ENCODE measurements at places on chromosomes 7 and 10.
A peak's percentile ranks its signal among the peaks of the same experiment; 100 is the strongest.

DNA sequence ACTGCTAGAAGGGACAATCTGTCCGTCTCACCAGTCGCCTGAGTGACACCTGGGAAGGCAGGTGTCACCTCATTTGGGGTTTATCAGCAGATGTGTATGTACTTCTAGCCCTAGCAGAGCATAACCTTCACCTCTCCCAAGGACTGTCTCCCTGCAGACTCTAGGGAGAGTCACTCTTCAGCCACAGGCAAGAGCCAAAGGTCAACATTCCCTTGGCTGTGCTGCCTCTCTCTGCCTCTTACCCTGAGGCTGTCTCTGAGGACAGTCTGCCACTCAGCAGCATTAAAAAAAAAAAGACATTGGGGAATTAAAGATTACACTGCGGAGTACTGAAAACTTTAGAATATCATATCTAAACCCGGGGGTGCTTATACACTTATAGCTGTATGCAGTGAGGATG lies 377.7 kb upstream of the FZD8 start:
- DNase-seq = no peak

DNA sequence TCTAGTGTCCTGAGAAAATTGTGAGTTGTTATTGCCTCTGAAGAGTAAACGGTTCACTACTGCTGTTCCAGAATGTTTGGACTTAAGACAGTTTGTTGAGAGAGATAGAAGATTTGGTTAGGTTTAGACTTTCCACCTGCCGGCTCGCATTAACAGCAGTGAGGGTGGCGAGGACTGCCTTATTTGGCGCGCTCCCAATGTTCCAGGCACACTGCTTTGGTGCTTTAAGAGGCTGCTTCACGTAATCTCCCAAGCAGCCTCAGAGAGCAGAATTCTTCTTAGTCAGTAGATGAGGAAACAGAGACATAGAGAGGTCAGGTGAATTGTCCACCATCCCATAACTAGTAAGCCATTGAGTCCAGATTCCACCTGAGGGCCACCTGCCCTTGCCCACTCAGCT lies 41.1 kb downstream of the GLRX3 start:
- no peak for DNase-seq

DNA sequence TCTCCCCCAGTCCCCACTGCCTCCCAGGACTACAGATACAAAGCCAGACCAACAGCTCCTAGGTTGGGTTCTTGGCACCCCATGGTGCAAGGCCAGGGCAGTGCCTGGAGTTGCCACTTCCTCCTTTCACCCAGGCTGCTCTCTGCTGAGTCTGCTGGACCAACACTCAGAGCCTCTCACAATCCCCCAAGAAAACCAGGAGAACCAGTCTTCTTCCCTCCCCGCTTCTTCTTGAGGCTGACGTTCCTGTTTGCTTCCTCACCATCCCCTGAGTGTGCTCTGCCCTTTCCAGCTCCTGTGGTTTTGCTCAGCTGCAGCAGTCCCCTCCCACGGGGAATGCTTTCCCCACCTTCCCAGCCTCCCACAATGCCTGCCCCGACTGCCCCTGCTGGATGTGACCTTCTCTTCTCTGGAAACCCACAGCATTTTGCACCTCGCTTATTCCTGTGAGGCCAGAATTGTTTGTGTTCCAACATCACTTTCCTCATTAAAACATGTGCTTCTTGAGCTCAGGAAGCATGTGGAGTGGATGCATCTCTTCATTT lies 89.9 kb downstream of the GOLGA7B start:
- DNase-seq = no peak

DNA sequence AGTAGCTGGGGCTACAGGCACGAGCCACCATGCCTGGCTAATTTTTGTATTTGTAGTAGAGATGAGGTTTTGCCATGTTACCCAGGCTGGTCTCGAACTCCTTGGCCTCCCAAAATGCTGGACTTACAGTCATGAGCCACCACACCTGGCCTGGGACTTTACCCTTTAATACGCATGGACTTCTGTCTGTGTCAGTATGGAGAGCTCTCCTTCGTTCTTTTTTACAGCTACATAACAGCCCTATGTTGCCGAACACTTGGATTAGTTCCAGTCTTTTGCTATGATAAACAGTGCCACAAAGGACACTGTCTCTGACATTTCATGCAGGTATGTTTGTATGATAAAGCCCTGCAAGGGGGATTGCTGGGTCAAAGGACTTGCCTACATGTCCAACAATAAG lies 10.9 kb upstream of the OAT start:
- DNase-seq = no peak

DNA sequence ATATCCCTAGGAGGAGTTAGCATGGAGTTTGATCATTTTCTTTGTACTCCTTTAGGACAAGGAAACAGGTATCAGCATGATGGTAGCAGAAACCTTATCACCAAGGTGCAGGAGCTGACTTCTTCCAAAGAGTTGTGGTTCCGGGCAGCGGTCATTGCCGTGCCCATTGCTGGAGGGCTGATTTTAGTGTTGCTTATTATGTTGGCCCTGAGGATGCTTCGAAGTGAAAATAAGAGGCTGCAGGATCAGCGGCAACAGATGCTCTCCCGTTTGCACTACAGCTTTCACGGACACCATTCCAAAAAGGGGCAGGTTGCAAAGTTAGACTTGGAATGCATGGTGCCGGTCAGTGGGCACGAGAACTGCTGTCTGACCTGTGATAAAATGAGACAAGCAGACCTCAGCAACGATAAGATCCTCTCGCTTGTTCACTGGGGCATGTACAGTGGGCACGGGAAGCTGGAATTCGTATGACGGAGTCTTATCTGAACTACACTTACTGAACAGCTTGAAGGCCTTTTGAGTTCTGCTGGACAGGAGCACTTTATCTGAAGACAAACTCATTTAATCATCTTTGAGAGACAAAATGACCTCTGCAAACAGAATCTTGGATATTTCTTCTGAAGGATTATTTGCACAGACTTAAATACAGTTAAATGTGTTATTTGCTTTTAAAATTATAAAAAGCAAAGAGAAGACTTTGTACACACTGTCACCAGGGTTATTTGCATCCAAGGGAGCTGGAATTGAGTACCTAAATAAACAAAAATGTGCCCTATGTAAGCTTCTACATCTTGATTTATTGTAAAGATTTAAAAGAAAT lies 4.8 kb downstream of the BAMBI start:
- DNase-seq = no peak

- no peak for DNase-seq
Observed at GRCh38 chr7:20964281-20964918, 177.7 kb upstream of the SP8 start.

DNA sequence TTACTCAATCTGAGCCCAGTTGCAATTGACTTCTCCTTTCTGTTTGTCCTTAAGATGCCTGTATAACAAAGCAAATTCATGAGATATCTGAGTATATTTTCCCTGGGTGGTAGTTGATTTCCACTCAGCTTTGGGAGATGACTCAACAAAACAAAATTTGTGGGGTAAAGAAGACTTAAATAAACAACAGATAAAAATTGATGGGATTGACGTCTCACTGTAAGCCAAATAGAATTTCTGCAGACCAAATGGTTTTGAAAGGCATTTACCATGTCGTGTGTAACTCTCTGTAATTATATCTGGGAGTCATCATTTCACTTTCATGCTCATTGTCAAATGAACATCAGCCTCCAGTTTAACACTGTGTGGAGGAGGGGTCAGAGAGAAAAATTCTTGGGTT lies 255.4 kb upstream of the MYO3A start:
- DNase-seq = no peak

DNA sequence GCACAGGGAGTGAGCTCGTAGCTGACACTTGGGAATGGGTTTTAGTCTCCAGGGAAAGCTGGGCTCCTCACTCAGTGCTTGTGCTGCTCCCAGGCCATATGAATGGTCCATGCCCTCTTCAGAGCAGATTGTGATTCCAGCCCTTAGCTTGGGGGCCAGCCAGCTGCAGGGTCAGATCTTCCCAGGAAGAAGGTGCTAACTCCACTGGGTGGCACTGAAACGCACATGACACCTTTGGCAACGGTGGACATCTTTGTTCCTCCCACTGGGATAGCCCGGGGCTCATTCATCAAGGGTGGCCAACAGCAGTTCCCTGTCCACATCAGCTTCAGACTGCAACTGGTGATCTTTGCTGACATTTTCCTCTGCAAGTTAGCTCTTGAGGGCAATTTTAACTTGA lies 129.2 kb downstream of the DYNC2I1 start:
- DNase-seq = no peak

DNA sequence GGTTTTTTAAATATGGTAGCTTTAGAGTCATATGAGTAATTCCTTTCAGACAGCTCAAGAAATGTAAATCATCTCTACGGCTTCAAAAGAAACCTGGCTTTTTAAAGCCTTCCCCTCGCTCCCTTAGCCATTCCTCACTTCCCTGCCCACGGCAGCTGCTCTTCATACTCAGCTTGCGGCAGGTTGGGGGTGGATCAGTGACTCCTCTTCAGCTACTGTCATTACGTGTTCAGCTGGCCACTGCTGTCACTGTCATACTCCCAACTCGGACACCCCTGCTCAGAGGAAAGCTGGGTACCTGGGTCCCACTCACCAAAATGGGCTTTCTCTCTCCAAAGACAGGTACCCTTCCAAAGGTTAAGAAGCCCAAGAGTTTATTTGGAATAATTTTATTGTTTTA lies 6.6 kb downstream of the YWHAG start:
- no peak for DNase-seq

DNA sequence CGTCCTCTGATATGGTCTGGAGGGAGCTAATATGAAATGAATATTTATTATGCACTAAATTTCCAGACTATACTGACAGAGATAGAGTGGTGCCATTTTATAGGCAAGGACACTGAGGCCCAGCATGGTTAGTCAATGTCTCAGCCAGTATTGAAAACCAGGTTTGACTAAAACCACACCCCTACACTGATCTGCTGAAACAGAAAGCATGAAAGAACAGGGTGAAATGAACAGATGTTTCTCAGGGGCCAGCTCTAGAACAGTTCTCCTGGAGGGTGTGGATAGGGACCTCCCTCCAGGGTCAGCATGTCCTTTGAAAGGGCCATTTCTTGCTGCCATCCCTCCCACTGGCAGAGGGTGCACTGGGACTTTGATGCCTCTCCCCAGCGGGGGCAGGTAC lies 700.5 kb downstream of the GRID1 start:
- no peak for DNase-seq

DNA sequence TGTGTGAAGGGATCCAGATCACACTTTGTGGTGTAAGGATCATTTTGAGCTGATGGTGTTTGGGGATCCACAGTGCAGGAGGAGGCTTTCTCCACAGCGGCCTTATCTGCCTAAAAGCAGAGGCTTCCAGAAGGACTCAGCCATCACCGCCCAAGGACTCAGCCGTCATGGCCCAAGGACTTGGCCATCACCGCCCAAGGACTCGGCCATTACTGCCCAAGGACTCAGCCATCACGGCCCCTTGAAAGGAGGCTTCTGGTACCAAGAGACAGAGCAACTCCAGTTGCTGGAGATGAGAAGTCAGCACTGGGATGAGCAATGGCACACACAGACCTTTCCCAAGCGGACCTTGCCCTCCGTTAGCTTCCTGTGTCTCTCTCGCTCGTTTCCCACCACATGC lies 6.0 kb upstream of the CFAP46 start:
- DNase-seq = no peak

GRCh38 chr10:77405771-77406241 lies 231.8 kb downstream of the KCNMA1 start:
- peak; percentile 8 for DNase-seq

GRCh38 chr7:7185371-7185989 lies 3.1 kb downstream of the C1GALT1 start:
- no peak for DNase-seq

GRCh38 chr10:4088354-4089066 lies 303.5 kb upstream of the KLF6 start:
- no peak for DNase-seq

- no peak for DNase-seq
Observed at GRCh38 chr10:69348816-69349541, 67.7 kb downstream of the TACR2 start.

DNA sequence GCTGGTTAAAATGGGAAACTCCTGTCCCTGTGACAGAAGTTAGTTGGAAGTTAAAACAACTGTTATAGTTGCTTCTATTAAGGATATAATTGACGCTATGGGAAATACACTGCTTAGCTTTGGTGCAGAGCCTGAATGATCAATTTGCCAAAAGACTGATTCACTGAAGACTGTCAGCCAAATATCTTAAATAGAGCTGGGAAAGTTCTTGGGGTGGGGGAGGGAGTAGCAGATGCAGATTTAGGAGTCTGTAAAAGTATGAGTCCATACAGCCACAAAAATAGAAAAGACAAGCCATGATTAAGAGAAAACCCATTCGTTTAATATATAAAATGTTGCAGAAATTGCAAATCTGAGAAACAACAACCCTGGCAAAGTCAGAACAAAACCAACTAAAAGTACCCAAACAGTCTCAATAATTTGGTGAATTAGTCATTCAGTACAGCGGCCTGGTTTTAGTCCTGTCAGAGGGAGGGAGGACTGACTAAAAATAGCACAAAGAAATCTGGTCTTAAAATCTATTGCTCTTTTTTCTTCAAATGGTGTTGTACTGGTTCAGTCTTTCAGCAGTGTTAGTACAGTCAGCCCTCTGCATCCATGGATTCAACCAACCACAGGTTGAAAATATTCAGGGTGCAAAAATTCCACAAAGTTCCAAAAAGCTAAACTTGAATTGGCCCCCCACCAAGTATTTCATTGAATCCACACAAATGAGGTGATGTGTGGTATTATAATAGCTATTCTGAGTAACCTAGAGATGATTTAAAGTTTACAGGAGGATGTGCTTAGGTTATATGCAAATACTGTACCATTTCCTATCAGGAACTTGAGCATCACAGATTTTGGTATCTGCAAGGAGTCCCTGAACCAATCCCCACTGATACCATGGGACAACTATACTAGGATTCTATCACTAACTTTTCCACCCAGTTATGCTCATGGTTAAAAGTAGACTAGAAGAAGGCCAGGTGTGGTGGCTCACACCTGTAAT lies 30.0 kb downstream of the STK17A start:
- DNase-seq = no peak

DNA sequence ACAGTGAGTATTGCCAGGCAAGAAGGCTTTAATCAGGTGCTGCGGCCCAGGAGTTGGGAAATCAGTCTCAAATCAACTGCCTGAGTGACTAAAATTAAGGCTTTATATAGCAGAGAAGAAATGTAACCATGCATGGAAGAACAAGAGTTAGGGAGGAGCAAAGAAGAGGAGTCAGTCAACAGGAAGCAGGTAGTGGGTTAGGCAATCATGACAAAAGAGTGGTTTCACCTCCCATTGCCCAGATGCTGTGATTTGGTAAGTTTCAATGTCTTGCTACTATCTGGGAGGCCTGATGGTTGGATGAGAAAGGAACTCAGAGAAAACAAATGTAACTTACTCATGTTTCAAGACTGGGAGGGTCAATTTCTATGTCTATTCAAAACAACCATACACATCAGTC lies 998.3 kb downstream of the GATA3 start:
- DNase-seq = no peak

GRCh38 chr10:15152556-15152955 lies 15.9 kb downstream of the NMT2 start:
- no peak for DNase-seq

DNA sequence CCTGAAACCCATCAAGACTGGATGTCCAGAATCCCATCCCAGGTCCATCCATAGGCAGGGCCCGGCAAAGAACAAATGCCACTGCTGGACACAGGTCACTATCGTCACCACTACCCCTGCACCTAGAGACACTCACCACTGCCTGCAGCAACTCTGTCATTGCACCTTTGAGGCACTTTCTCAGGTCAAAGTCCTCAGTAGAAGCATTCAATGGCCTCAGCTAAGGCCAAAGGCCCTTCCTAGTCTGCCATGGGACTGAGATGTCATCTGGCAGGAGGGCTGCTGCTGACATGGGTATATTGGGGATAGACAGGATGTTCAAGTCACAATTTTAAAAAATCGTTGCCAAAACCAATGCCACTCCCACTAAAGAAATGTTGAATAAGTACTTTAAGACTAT lies 58.7 kb downstream of the GPAM start:
- no peak for DNase-seq

- DNase-seq = peak; percentile 18
Observed at GRCh38 chr10:31134311-31134952, 102.8 kb upstream of the ZNF438 start.
